ENCODE measurements at places on chromosomes 6 and 20.

- peak; percentile 60 for DNase-seq
Observed at GRCh38 chr6:32854376-32855178, 585 bp downstream of the PSMB9 start.

DNA sequence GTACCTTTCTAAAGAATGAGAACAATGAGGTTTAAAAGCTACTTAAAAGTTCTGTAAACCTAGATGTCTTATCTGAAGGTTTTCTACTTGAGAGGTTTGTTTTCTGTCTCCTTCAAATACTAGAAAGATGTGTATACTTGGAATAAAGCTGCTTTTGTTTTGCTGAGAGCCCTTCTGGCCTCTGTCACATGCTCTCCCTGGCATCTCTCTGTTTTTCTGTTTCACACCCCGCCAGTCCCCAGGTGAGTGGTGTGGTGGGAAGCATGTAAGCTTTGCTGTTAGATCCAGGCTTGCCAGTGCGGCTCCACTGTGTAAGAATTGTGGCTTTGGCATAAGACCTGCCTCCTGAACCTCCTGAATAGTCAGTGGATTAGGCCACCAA lies 56.8 kb downstream of the SNX9 start:
- no peak for DNase-seq

DNA sequence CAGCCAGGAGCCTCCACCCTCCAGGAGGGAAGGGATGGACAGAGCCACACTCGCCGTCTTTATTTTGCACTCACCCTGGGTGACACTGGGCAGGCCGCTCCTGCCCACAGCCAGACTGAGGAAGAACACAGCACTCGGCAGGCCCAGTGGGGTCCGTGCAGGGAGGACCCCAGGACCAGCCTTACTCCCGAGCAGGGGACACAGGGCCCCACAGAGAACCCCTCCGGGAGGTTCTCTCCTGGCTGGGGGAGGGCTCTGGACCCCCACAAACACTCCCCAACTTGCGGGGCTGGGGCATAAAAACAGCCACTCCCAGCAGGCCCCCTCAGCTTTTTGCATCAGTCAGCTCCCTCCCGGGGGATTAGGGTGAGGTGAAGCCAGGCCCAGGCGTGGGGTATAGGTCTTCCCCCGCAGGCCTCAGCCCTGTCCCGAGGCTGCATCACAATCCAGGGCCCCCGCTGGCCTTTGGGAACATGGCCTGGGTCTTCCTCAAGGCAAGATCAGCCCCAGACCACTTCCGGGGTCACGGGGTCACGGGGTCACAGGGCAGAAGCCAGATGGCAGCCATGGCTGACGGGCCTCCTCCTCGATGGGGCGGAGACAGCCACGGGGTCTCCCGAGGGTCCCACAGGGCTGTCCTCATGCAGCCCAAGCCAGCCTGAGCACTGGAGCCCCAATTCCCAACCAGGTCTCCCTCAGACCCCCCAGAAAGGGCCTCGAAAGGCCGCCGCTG lies 3.2 kb downstream of the TNFRSF6B start:
- no peak for DNase-seq

DNA sequence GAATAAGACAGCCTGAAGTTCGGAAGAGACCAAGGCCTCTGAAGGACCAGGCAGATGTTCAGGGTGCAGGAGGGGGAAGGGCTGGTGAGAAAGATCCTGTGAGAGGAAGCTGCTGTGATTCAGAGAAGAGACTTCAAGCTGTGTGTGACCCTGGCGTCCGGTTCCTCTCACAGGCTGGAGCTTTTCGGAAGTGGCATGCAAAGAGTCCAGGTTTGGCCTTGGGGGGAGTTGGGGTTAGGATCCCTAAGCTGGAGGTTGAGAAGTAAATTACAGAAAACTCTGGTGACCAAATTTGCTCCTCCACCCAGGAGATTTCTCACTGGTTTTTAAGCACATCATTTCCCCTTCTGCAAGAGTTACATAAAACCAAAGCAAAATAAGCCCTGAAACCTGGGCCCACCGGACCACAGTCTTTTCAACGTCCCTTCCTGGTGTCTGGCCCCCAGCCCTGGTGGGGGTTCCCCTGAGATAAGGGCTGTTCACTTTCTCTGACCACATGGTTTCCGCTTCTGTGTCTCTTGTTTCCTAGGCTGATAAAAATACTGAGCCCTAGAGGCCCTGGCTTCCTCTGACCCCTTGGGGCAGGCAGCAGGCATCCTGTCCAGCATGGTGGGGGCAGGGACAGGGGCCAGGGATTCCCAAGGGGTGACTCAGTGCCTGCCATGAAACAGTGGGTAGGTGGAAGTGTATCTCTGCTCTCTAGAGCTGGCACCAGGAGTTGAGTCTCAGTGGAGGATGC lies 12.0 kb upstream of the LTA start:
- peak; percentile 70 for DNase-seq

DNA sequence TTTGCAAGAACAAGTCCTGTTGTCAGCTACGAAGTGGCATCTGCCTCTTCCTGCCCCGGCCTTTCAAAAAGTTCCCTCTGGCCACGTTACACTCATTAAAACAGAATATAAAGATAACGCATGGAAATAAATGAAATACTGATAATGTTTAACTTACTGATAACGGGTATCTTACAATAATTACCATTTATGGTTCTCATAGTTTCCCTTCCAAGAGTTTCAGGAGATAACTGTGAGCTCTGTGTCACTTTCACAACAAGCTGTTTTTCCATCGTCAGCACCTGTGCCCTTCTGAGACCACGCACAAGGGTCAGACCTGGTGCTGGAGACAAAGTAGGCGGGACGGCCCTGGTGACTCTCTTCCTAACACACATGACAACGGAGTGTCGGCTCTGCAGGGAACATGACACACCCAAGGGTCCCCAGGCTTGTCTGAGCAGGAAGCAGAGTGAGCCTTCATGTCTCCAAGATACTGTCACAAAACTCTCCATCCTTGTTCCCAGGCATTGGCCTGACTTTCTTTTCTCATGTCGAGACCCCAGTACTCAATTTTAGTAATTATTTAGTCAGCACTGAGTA lies 86.2 kb upstream of the THBS2 start:
- DNase-seq: no peak

DNA sequence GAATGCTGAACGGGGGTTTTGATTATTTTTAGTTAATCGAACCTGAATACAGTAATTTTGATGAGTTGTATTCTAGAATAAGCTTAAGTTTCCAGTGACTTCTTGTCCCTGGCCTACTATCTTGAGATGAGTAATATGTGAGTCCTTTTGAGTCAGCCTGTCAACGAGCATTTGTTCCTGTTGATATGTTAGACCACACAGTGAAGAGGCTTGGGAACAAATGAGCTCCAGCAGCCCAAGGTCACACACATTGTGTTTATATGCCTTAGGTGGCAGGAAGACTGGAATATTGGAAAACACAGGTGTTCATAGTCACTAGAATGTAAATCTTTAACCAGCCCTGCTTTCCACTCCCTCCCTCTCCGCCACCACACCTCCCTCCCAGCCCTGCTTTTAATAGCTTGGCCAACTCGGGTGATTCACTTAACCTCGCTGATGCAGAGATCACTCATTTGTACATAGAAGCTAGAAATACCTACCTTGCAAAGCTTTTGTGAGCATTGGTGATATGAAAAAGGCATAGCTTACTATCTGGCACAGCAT lies 9.1 kb downstream of the SMPDL3A start:
- peak; percentile 44 for DNase-seq

DNA sequence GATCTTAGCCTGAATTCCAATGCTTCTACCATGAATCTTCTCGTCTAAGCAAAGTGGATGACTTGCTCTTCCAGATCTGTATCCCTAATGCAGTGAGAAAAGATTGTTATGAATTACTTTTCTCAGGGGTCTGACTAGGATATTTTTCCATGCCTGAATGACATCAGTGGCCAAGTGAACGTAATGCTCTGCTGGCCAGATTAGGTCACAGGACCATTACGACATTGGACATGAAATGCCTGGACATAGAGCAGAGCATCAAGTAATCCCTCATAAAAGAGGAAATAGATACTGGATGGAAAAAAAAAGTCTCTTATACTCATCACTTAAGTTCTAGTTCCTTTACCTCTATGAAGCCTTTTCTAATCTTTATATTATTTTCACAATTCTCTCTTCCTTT lies 12.1 kb upstream of the THEMIS start:
- DNase-seq: no peak

GRCh38 chr6:160457823-160458222 lies 109.6 kb downstream of the SLC22A3 start:
- DNase-seq: no peak

DNA sequence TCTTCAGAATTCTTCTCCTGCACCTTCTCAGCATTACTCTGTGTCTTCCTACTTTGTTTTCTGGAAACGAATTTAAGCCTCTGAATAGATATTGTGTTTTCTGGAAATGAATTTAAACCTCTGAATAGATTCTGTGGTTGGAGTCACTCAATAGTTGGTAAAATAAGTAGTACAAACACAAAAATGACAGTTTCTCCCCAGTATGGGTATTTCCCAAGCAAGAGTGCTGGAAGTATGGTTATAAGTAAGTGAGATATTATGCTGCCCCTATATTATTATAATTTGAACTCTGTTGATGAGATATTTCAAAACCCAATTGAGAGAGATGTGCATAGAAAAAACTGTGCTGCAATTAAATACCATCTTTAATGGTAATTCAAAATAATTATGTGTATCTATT lies 94.9 kb downstream of the TINAG start:
- no peak for DNase-seq

- no peak for DNase-seq
Observed at GRCh38 chr20:1277529-1278322, 11.6 kb downstream of the SNPH start.

DNA sequence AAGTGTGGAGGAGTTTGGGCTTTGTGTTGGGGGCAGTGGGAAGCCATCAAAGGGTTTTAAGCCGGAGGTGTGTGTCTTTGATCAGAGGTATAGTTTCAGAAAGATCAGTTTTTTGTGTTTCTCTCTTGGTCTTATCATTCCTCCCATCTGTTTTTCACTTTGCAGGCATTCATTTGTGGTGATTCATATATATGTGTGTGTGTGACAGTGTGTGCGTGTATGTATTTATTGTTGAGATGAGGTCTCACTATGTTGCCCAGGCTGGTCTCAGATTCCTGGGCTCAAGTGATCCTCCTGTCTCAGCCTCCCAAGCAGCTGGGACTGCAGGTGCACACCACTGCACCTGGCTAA lies 11.1 kb upstream of the SERINC3 start:
- DNase-seq: no peak

DNA sequence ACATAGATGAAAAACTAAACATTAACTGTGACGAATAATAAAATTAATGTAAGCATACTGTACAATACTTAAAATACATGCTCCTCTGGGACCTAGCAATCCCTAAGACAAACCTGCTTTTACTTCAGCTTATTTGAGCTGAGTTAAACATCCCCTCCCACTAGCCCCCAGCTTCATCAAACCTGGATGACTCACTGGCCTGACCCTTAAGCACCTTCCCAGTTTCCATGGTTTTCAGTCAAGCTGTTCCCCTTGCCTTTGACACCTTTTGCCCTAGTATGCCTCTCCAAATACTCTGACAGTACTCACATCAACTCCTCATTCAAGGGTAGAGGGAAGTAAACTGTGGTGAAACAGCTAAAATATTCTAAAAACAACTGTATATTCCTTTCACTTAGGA lies 4.2 kb downstream of the ELOVL4 start:
- no peak for DNase-seq

DNA sequence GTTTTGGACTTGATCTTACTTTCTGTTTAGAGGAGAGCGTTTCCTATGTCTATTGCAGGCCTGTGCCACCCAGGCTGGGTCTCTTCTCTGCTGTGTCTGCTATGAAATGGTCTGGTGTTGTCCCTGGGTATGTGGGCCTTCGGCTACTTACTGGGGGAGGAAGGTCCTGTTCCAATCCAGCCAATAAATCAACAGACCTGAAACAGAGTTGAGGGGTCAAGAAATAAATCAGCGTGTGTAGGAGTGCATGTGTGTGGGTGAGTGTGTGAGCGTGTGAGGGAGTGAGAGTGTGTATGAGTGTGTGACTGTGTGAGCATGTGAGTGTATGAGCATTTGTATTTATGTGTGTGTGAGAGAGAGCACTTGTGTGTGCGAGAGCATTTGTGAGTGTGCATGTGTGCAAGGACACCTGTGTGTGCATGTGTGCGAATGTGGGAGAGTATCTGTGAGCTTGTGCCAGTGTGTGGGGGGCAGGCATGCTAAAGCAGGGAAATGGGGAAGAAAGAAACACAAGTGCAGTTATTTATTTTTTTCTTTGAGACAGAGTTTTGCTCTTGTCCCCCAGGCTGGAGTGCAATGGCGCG lies 86.3 kb upstream of the PMEPA1 start:
- DNase-seq: no peak

- DNase-seq: peak; percentile 63
Observed at GRCh38 chr6:72984981-72985665, 240.2 kb downstream of the KHDC1L start.

DNA sequence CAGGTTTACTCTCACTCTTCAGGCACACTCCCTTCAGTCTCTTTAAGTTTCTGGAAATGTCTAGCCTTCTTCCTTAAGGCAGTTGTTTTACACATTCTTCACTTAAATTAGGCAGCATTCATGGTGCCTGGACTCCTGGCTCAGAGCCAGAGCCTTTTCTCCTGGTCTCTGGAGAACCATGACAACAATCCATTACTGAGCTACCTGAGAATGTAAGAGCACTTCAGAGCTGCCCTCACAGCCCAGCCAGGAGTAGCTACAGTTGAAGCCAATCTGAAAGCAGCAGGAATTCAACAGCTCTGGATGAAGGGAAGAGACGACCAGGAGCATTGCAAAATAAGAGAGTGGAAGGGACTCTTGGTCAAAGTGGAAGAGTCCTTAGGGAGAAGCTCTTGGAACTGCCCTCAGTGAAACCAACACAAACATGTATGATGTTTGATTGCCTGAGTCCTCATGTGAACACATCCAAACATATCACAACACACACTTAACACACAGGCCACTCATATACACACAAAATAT lies 416.8 kb upstream of the SPTLC3 start:
- no peak for DNase-seq

DNA sequence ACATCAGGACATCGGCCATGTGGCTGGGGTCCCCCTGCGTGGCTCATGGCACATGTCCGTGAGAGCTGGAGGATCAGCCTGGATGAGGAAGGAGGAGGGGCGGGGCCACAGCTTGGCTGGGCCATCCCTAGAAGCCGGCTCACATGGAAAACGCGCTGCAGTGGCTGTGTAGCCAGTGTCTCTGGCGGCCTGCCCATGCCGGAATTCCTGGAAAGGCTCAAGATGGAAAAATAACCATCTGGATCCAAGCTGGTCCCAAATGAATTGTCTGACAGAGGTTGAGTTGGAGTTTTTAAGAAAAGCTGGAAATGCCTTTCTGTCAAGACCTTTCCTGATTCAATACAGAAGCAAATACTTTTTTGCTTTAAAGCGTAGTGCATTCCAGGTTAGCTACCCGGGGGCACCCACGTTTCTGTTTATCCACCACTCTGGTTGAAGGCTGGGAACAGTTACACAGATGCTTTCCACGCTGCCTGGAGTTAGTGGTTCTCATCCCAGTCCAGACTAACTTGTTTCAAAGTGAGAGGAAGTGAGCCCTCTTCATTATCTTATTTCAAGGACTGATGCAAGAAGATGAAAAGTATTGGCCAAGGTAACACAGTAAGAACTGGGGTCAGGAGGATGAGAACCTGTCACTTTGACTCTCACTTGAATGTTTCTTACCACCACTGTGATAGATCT lies 99.0 kb downstream of the GMPR start:
- DNase-seq: peak; percentile 86
